ENCODE measurements at places on chromosomes 2 and 18.
A peak's percentile ranks its signal among the peaks of the same experiment; 100 is the strongest.

DNA sequence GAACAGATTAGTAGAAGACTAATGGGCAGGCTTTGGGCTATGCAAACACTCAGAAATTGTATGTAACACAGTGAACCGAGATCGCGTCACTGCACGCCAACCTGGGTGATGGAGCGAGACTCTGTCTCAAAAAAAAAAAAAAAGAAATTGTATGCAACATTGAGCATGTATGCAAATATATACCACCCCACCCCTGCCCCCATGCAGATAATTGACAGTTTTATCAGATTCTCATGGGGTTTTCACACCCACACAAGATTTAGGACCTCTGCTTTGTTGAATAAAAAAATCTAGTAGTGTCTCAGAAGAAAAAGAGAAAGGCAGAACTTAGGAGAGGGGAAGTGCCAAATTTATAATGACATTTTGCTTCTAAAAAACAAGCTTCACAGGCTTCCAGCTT, 131.6 kb upstream of the FN1 start:
- no peak for DNase-seq

- DNase-seq, result no peak
Observed at GRCh38 chr2:75340560-75340959, 141.2 kb upstream of the TACR1 start.

DNA sequence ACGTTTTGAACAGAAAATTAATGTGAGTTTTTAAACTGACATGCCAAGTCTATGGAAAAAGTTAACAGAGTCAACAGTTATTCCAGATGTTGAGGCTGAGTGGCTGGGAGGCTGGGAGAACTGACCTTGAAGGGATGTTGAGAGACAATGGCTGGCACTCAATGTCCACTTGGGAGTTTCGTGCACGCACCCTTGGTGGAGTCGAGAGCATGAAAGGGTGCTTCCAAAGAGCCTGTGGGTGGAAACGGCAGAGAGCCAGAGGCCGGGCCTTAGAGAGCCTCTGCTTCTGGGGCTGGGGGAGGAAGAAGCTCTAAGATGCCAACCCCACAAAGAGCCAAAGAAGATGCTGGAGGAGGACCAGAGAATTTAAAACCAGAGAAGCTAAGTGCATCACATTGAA, 63.4 kb upstream of the L3MBTL4 start:
- no peak for DNase-seq

DNA sequence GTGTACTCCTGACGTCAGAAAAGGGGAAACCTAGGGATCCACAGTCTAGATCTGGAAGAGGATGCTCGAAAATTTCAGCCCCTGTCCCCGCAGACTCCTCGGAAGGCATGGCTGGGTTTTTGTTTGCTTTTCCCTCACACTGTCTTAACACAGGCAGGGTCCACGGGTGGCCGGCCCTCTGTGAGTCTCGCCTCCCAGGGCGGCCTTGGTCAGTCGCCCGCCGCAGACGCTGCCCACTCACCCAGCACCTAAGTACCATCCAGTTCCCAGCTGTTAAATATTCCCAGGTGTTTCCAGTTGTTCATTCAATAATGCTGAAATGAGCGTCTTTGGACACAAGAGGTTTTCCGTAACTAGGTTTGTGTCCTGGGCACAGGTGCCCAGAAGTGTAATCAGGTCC, 193.2 kb downstream of the TWIST2 start:
- DNase-seq, result no peak

DNA sequence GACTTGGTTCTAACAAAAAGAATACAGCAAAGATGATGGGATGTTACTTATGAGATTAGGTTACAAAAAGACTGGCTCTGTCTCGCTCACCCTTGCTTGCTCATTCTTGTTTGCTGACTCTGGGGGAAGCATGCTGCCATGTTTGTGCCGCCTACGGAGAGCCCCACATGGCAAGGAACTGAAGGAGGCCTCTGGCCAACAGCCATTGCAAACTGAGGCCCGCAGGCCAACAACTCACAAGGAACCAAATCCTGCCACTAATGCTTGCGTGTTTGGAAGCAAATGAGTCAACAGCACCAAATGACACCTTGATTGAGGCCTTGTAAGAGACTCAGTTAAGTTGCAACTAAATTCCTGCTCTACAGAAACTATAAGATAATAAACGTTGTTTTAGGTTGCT, 297.6 kb upstream of the STON1 start:
- DNase-seq, result no peak

- DNase-seq, result no peak
Observed at GRCh38 chr2:62597323-62597722, 91.3 kb upstream of the TMEM17 start.

DNA sequence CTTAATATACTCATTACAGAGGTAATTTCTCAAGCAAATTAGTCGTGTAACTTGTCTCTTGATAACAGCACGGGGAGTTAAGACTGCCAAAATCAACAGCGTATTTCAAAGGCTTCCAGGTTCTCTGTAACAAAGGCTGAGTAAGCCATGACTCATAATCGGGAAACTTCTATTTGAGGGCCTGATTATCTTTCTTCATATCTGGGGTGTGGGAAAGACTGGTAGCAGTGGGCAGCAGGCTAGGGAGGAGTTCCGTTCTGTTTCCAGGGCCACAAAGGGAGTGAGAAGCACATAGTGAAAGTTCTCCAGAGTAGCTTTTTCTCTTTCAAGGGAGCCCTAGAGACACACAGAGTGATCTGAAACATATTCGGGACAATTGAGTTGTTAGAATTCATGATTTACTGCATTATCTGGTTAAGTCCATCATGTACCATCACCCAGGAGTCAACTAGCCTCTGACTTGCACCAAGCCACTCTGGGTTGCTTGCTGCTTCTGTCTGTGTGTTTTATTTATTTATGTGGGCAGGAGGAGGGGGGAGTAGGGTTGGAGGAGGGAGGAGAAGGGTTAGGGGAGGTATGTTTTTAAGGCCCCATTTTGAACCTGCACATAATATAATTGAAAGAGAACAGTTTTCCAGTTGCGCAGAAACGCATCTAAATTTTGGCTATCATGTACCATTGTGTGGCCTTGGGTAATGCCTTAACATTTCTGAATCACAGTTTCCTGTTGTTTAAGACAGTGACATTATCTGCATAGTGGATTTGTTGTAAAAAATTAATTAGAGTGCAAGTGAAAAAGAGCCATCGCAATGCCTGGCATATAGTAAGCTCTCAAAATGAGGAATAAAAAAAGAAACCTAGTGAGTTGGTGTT, 80.5 kb upstream of the ITPRID2 start:
- DNase-seq, result no peak

DNA sequence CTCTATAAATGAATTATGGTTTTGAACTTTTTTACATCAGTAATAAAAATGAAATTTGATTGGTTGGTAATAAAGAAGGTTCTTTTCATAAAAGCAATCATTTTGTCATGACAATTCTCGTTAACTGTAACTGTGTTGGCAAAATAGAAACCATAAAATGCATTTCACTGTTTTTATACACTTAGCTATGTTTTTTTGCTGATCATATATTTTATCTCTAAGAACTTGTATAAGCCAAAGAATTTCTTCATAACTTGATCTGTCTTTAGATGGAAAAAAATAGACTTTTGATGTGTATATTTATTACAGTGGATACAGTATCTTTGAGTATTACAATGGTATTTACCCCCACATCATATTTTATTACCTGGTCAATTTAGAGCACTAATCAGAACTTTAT, 9.7 kb downstream of the MTX2 start:
- no peak for DNase-seq

DNA sequence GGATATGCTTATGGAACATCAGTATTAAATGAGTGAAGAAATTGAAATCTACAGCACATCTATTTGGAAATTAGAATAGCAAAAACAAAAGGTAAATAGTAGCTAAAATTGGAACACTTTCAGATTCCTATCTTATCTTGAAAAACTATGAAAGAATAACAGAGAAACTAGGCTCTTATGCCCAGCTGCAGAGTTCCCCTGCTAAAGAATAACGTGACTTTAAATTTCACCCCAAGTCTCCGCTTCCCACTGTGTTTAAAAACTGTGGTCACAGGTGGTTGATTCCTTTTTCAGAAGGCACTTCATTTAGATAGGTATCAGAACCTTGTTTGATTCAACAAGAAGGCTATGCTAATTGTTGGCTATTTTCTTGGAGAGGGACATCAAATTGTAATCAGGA, 30.1 kb downstream of the ARHGAP28 start:
- no peak for DNase-seq

- DNase-seq, result no peak
Observed at GRCh38 chr2:119518401-119519056, 5.8 kb downstream of the SCTR start.

- no peak for DNase-seq
Observed at GRCh38 chr2:197597166-197597565, 78.2 kb downstream of the RFTN2 start.

DNA sequence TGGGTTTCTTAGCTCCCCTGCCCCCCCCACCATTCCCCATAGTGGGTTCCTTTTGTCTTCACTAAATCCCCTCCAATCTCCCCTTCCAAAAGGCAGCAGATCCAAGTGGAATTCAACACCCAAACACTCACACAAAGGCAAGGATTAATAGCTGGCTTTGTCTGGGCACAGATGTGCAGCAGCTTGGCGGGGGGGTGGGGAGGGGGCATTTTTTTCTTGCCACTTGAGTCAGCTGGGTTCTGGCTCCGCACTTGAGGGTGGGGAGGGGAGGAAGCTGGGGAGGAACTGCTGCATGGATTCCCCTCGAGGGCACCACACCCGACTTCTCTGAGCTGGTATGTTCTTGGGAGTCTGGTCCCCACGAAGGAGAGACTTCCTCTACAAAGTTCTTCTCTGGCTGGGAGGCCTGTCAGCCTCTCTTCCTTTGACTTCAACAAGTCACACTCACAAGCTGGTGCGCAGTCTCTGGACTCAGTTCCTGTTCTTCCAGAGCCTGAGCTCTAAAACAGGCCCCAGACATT, 36.0 kb downstream of the SERTAD2 start:
- no peak for DNase-seq

DNA sequence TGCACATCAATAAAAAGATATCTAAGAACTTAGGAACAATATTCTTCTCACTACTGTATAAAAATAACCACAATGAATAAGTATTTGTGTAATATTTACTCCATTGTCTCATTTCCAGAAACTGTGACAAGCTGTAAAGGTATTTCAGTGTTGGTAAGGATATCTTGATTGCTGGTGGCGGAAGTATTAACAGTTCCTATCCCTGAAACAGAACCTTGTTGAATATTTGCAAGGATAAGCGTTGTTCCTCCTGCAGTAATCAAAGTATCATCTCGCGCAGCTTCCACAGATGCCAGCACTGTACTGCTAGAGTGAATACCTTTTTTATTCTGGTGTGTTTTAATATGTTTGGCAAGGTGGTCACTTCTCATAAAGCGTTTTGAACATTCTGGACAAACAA, 55.3 kb downstream of the SP3 start:
- no peak for DNase-seq

GRCh38 chr2:221262651-221263050, 309.5 kb downstream of the EPHA4 start:
- no peak for DNase-seq

- DNase-seq, result no peak
Observed at GRCh38 chr2:238907717-238908173, 59.9 kb downstream of the TWIST2 start.

GRCh38 chr2:201260302-201260800, at the start of gene CASP8:
CASP8 (plus strand) TSS chr2:201260536; CDS start chr2:201266487, 5,951 bp downstream.
- DNase-seq, result peak; percentile 83

DNA sequence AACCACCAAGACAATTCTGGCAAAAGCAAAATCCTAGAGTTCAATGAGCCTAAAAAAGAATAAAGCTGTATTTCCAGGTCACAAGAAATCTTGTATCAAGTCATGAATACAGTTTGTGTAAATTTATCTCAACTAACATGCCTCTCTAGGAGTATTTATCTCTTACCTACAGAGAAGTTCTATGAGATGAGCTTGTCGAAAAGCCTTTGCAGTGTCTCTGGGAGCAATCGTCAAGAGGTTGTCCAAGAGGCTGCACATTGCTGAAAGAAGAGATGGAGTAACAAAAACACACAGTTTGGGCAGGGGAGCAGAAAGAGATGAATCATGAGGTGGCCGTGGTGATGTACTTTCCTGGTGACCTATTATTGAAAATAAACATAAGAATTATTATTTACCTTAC, 112.0 kb upstream of the CD226 start:
- DNase-seq, result no peak

GRCh38 chr2:24822049-24822706, 29.0 kb downstream of the CENPO start:
- DNase-seq, result no peak

DNA sequence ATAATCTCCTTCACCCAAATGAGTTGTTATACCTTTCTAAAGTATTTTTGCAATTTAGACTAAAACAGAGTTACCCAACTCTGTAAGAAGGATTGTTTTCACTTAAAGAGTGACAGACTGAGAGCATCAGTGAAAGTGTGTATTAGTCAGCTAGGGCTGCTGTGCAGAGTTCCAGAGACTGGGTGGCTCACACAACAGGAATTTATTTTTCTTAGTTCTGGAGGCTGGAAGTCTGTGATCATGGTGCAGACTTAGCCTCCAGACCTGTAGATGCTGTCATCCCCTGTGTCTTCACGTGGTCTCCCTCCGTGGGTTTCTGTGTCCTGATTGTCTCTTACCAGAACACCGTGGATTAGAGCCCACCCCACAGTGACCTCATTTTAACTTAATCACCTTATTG, 40.0 kb downstream of the BCL2L11 start:
- DNase-seq, result no peak

DNA sequence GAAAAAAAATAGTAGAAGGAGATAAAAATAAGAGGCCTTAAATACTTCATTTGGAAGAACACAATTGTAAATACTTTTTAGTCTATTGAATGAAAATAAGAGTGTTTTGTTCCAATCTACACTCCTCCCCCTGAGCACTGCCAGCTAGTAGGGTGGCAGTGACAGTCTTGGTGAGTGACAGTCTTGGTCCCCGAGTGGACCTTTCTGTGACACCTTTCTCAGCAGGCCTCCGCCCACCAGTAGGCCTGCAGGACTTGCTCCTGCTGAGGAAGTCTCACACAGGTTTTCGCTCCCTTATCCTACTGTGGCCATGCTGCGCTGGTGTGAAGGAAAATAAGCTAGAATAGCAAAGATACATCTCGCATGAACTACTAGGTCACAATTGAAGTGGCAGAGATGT, 666.8 kb downstream of the NR4A2 start:
- no peak for DNase-seq

- DNase-seq, result no peak
Observed at GRCh38 chr2:233470839-233471238, 95.7 kb downstream of the USP40 start.

GRCh38 chr2:14551069-14551468, 81.4 kb upstream of the LRATD1 start:
- no peak for DNase-seq

DNA sequence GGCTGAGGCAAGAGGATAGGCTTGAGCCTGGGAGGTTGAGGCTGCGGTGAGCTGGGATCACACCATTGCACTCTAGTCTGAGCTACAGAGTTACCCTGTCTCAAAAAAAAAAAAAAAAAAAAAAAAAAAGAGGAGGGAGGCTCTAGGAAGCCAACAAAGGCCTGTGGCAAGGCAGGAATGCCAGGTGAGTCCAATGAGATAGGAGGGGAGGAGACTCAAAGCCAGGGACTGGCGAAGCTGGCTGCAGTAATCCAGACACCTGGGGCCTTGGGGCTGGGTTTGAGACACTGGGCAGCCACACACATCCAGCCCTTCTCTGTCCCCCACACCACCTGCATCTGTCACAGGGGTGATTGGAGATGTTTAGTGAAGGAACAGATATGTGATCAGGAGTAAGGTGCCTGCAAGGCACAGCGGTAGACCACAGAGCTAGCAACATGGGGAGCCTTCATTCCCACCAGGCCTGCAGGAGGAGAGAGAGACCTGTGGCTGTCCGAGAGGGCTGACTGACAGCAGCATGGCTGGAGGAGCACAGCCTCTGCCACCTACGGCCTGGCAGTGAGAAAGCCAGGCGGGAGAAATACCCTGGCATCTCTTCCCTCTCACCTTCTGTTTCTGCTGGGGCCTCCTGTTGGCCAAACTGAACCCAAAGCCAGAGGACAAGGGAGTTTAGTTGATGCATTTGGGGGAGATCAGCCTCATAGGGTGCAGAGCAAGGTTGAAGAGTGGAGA, 9.5 kb downstream of the CHPF start:
- no peak for DNase-seq

Data from SIG-M5 (cell line).